Right renal cortex interstitium (tissue), 3 donors: ENCODE measurements at places on chromosomes 12 and 14.
A peak's percentile ranks its signal among the peaks of the same experiment; 100 is the strongest.

DNA sequence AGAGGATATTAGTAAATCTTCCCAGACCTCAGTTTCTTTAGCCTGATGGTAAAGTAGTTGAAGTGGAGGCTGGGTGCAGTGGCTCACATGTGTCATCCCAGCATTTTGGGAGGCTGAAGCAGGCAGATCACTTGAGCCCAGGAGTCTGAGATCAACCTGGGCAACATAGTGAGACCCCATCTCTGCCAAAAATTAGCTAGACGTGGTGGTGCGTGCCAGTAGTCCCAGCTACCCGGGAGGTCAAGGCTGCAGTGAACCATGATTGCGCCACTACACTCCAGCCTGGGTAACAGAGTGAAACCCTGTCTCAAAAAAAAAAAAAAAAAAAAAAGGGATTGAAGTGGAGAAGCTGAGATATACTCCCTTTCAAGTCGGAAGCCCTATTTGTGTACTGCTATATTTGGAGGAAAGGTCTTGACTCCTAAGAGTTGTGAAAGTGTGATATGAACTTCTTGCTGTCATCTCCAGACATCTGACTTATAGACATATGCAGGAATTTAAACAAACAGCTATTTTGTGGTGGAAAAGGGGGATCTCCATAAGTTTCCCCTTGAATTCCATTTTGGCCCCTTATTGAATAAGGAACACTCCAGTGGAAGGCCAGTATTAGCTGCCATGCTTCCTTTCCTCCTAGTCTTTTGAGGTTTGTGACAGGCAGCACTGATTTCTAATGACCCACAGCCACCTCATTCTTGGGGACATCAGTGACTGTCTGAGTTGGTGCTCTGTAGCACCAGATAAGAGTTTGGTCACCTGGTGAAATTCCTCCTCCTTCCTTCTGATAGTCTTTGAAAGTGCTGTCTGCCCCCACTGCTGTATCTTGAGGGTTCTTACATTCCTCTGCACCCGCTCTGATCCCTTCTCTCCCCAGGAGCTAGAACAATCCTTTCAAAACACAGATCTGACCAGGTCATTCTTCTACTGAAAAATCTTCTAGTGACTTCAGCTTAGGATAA, 7.4 kb downstream of the ELK3 start:
- no peak for DNase-seq

- no peak for DNase-seq
These were observed 182.9 kb downstream of the KCNA5 start for GRCh38 chr12:5226581-5226980.

- no peak for DNase-seq
These were observed 21.7 kb downstream of the NEUROD4 start for GRCh38 chr12:55041345-55042055.

DNA sequence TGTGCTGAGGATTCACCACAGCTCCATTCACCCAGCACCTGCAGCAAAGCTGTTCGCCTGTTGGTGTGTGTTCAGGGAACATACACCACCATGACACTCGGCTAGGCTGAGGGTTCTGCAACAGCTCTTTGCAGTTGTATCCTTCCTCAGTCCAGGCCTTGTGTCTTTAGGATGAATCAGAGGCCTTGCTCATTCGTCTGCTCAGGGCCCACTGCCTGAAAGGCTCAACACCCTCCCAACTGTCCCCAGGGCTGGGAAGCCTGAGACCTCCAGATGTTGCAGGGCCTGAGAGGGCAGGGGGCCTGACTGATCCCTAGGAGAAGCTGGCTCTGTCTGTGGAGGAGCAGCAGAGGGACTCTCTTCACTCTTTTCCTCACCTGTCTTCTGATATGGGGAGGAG, 11.2 kb downstream of the ZDHHC22 start:
- no peak for DNase-seq

- DNase-seq = no peak
These were observed 26.8 kb downstream of the XRCC3 start for GRCh38 chr14:103688441-103688840.

GRCh38 chr14:44963775-44964380, 1.9 kb downstream of the TOGARAM1 start:
- DNase-seq = no peak

DNA sequence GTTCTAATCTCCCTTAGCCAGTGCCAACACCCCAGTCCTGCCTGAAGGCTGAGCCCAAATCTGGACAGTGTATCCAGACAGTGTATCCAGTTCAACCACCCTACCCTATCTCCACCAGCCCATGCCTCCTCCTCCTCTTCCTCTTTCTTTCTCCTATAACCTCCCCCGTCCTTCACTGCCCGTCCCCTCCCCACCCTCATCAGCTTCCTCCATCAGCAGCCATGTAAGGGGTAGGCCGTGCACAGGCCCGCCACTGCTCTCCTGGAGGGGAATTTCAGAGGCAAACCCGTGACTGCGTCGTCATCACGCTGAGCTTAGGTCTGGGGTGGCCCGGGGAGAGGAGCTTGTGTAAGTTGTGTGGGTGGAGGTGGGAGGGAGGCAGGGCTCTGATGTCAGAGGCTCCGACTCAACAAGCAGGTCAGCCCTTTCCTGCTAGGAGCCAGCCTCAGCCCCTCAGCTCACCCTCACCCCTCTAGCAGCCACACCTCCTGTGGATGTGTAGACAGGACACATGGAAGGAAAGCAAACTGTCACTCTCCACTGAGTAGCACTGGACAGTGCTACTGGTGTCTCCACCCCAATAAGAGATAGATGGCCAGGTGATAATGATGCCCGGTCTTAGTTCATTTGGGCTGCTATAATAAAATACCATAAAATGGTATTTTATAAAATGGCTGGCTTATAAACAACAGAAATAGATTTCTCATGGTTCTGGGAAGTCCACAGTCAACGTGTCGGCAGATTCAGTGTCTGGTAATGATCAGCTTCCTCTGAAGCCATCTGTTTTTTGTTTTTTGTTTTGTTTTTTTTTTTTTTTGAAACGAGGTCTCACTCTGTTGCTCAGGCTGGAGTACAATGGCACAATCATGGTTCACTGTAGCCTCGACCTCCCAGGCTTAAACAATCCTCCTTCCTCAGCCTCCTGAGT, 50.5 kb downstream of the IRF2BPL start:
- DNase-seq = no peak

GRCh38 chr12:69330475-69331473, 17.4 kb upstream of the LYZ start:
- DNase-seq = peak; percentile 26

GRCh38 chr12:33942172-33942571, 80.1 kb upstream of the ALG10 start:
- no peak for DNase-seq

DNA sequence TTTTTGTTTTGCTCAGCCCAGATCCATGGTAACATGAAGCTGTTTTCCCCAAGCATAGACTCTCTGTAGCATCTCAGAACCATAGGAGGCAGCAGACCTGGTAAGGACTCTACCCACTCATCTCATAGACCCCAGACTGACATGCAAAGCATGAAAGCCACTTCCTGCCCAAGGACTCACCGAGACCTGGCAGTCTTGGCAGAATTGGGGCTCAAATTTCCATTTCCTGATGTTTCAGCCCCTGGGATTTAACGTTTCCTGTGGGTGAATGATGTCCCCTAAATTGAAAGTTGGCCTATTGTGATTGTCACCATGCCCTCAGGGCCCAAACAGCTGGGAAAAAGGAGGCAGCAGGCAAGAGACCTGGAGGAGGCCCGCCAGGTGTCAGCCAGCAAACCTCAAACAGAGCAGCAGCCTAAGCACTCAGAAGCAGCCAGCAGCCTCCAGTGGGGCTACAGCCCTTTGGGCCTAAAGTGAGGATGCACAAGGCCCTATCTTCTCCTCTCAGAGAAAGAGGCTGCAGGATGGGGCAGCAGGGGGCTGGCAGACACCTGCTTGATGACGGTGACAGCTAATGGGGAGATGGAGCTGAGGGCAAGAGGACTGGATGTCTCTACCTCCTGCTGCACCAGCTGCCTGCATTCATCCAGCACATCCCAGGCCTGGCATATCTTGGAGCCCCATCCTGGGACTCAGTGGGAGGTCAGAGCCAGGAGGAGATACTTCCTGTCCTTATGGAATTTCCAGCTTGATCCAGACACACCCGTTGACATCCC, 8.5 kb downstream of the KRT85 start:
- DNase-seq = no peak

GRCh38 chr12:58358369-58358768, 417.0 kb downstream of the ATP23 start:
- no peak for DNase-seq

DNA sequence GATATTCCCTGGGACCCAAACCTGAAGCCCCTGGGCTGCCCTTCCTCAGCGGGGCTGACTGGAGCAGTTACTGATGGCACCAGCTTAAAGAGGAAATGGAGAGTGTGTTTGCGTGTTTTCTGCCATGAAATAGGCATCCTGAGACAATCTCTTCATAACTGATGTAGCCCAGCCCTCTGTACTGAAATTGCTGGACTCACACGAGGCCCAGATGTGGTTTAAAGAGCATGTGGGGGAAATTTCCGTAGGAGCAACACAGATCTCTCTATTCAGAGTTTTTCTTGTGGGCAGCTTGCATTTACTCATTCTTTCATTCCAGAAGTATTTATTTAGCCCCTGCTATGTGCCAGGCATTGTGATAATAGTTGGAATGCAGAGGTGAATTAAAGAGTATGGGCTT, 782.1 kb upstream of the TBX3 start:
- no peak for DNase-seq

GRCh38 chr12:132409495-132410295, 80.3 kb upstream of the FBRSL1 start:
- DNase-seq = no peak

DNA sequence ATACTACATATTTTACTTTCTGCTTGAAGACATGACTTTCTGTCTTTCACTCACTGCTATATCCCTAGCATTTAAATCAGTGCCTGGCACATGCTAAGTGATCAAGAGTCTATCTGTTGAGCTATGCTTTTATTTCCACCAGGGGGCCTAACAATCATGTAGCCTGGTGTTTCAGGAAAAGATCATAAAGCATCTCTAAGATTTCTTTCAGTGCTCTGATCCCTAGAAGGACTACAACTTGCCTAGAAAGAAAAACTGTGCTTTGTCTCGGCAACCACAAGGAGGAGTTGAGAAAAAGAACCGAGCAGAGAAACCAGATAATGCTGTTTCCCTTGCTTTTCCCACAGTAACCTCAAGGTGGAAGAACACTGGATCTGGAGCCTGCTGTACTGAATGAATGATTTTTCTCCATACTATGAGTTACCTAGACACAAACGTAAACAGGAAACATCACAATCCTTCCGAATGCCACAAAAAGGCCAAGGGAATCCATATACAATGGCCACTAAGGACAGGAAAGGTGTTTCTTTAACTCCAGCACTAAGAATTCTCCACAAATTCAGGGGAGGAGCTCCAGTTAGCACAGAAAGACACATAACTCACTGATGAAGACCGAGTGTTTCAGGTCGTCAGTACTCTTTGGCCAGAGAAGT, 1.2 kb downstream of the CRY1 start:
- DNase-seq = peak; percentile 81

DNA sequence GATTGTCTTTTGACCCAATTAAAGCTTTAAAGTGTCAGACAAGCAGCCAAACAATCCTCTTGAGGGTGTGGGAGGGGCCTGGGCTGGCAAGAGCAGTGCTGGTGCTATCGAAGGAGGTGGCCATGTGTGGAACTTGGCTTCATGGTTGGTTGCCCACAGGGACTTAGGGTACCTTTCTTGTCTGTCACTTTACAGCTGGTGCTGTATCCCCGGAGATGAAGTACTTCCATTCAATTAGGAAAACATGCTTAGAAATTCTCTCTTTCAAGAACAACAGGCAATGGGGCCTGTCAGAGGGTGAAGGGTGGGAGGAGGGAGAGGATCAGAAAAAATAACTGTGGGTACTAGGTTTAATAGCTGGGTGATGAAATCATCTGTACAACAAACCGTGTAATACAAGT, 86.5 kb downstream of the DAAM1 start:
- no peak for DNase-seq

DNA sequence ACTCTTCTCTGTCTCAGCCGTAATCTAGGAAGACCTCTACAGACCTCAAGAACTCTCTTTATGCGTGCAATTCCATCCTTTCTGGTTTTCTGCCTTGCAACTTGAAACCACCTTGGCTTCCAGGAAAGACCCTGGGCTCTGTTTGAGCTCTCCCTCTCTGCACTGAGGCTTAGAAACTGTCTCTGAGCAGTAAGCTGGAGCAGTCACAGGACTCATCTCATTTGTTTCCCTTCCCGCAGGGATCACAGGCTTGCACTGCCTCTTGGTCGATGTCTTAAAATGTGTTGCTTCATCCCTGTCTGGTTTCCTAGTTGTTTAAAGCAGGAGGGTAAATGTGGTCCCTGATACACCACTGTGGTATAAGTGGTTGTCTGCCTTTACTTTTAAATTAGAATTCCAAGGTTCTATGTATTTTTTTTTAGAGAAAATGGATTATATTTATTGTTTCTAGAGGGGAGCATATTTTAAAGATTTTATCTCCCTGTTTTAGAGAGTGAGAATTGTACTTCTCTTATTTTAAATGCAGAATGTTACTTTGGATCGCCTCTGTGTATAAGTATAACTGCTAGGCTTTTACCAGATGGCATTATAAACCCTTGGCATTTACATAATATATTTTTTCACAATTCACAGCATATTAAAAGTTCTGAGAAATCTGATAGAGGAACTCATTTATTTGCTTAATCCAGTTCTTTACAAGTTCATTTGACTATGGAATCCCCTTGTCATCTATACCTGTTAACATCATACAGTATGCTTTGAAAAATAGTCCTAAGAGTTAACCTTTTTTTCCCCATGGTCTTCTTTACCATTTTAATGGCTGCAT, 26.4 kb downstream of the EID3 start:
- DNase-seq = no peak

DNA sequence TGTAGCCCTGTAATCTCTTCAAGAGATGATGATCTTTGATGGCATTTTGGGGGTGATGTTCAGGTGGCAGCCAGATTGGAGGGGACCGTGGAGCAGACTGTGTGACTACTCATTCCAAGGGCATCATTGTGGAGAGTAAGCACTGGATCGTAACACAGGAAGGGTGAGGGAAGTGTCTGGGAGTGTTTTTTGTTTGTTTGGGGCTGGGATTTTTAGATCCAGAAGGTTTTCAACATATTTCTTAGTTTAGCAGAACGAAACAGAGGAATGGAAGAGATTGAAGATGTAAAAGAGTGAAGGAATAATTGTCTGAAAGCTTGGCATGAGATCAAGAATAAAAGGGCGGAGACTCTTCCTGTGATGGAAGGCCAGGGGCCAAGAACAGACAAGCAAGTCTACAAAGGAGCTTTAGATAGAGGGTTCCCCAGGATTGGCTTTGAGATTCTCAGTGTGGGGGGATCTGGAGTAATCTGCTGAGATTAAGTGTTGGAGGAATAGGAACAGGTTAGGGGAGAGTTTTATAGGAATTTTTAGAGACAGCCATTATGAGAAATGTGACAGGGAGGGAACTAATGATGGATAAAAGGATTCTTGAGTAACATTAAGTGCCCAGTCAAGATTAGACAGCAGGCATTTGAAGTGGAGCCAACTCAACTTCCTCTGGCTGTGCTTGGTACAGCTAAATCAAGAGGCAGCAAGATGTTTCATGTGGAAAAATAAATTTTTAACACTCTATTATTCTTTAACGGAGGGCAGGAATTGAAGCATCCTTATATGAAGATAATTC, 79.7 kb upstream of the REP15 start:
- DNase-seq = no peak

- no peak for DNase-seq
These were observed 109.7 kb downstream of the ZNF664 start for GRCh38 chr12:124082687-124083086.
